Stimulated activated CD4-positive, alpha-beta T cell treated with anti-CD3 and anti-CD28 coated beads, Interleukin-4, amount 100 ng/mL, for 4 hours (primary cell): ENCODE measurements at places on chromosomes 11 and 22.
A peak's percentile ranks its signal among the peaks of the same experiment; 100 is the strongest.

DNA sequence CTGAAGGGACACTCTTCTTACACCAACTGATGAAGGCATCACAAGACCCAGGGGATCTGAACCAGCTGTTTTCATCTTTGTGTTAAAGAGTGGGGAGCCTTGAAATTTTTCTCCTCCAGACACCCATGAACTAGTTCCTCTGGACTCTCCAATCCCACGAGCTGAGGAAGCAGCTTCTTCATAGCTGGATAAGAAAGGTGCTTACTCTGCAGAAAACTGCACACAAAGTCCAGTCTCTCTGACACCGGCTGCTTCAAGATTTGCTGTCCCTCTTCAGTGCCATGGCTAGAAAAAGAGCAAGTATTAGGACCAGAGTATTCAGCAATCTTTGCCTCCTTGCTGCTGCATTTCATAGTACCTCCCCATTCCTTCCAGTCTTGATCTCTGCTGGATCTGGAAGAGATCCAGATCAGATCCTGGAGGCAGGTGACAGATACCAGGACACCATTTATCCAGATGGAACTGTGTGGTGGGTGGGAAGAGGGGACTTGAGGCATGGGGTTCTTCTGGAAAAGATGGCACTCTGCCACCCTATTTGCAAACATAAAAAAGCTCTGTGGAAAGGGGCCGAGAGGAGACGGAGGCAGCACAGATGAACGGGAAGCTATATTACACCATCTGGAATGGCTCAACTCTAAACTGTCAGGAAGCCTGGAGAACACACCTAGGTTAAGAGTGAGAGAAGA is 25.5 kb downstream of the IL18BP start:
- DNase-seq, result no peak

- no peak for DNase-seq
These were observed 12.5 kb downstream of the PRR5L start for GRCh38 chr11:36308577-36308976.

- DNase-seq, result no peak
These were observed 533.9 kb upstream of the CCDC90B start for GRCh38 chr11:83819931-83820549.

- no peak for DNase-seq
These were observed 4.2 kb upstream of the ME3 start for GRCh38 chr11:86676533-86677154.

DNA sequence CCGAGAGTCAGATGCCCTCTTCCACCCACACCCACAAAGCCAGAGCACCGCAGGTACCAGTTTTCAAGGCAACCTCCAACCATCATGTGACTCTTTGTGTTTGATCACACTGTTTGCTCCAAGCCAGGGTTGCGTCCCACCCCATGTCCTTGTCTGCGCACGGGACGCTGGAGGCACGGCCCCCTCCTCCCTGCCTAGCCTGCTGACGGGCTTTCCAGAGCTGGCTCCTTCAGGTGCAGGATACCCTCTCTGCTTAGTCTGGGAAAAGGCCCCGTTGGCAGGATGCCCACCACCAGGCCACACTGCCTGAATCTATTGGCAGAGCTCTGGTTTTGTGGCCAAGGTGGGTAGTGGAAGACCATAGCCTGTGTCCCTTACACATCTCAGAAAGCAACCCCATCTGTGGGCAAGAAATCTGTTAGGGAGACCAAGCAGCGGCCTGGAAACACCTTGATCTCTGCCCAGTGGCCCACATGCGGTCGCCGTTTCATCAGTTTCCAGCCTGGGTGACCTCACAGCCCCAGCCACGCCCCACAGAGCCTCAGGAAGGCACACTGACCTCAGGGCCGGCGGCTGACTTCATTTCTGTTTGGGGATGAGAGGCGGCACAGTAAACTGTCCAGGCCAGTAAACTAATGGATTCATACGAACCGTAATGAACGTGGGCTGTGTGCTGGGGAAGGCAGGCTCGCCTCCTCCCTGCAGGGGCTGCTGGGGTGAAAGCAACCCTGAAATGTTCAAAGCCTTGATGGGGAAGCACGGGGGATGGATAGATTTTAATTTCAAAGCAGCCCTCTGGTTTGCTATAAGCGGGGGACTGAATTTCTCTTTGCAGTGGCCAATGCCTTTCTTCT is 25.8 kb downstream of the CDPF1 start:
- no peak for DNase-seq

DNA sequence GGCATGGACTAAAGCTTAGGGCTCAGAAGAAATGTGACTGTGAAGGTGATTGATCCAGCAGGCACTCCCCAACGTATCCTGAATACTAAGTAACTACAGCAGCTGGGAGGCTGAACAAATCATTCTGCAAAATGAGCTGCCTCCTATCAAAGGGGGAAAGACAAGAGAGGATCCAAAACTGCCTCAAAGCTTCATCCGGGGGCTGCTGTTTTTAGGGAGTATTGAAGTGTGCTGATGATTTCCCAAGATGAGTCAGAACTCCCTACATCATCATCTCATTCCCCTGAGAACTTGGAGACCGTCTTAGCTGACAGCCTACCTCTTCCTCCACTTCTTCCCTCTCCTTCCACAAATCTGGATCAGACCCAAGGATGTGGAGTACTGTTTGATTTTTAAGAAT is 108.4 kb upstream of the GRAMD1B start:
- no peak for DNase-seq

GRCh38 chr22:42500161-42500835 is 19.3 kb downstream of the RRP7A start:
- peak; percentile 79 for DNase-seq

GRCh38 chr11:22869325-22869724 is 9.1 kb upstream of the CCDC179 start:
- no peak for DNase-seq

DNA sequence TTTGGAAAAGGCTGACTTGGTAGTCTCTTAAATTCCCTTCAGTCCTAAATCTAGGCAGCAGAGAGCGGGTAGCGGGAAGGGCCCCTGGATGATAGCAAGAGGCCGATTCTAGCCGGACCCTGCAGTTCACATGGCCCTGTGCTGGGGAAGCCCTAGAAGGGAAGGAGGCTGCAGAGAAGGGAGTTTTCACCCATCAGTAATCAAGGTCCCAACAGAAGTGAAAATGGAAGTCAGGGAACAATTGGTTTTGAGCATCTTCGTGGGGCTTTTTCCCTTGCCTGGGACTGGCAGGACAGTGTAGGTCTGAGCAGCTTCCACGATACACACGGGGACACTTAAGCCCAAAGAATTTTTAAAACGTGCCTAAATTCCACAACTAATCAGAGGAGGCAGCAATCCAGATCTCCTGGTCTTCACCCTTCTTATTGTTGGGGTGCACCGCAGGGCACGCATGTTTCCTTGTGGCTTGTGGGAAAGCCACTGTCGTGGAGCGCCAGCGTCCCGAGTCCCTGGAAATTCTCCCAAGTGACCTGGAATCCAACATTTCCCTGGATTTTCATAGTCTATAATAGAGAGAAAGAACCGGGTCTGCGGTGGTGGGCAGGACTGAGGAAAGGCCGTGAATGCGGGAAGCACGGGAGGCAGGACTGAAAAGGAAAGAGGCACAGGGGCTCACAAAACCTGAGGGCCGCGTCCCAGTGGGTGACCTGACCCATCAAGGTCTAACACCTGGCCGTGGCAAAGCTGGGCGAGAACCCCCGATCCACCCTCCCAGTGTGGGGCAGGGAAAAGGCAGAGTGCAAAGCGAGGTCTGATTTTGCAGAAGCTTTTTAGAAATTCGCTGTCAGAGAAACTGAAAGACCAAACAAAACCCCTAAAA is 846 bp upstream of the OAF start:
- DNase-seq, result no peak

GRCh38 chr11:20056950-20057943 is 103.0 kb downstream of the DBX1 start:
- no peak for DNase-seq
